ENCODE measurements at places on chromosomes 5 and 9.

DNA sequence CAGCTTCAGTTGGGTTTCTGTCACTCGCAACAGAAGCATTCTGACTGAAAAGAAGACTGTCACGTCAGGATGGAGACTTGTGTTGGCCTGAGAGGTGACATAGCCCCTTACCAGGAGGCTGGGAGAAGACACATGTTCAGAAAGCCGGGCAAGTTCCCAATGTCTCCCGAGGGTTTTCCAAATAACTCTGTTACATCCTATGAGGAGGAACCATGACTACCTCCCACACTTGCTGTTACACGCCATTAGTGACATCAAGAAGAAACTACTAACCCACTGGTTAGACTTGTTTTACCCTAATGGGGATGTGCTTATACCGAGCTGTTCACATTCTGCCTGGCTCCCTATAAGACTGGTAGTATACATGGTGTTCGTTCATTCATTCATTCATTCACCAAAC is 33.3 kb downstream of the SH3PXD2B start:
- DNase-seq, result no peak

DNA sequence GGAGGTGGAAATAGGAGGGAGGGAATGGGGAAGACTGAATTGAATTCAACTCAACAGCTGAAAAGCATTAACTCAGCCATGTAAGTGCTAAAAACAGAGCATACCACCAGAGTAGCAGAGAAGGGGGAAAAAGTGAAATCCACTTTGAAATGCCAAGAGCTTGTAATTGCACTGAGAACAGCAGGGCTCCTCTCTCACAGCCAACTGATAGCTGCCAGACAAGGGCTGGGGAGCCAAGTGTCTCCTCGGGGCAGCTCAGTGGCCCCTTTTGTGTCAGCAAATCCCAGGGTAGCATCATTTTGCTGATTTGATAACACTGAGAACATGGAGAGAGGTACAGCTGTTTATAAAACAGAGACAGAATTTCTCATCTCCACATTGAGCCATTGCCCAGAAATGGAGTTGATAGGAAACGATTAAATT is 182.5 kb downstream of the FRMD3 start:
- DNase-seq, result no peak

DNA sequence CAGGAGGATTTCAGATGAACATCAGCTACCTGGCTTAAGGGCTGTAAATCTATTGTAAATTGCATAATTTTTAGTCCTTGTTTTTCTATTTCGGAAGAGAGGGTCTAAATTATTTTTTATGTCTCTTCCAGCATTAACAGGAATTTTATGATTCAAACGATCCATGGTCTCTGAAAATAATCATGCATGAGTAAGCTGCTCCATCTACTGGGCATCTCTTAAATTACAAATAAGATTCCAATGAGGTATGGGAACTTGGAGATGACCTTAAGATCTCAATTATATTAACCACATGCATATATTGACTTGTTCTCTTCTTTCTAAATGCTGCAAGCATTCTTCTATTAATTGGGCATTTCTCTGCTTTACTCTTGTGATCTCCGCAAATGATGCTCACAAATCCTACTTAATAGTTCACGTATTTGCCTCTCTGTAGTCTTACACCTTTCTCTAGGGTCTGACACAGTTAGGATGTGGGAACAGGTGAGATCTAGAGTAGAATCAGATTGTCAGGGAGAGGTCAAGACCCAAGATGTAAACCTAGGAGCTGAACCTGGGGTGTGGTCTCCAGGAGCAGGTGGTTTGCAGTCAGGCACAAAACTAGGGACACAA is 86.9 kb downstream of the NUDT12 start:
- DNase-seq, result no peak

- DNase-seq, result no peak
Measured at GRCh38 chr5:110099572-110099971, 409.8 kb downstream of the MAN2A1 start.

DNA sequence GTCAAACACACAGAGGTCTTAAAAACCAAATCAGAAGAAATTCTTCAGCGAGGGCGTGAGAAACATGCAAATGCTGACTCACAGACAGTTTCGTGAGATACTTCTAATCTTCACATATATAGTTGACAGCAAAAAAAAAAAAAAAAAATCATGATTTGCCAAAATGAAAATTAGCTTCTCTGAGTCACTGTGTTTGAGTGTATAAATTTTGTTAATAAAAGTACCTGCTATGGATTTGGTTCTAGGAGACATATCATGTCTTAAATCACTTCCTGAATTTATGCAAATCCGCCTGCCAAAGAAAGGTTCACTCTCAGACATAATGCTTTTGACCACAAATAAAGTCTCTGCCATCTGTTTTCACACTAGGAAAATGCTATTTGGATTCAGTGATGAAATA is 114.3 kb downstream of the SLC1A3 start:
- no peak for DNase-seq

DNA sequence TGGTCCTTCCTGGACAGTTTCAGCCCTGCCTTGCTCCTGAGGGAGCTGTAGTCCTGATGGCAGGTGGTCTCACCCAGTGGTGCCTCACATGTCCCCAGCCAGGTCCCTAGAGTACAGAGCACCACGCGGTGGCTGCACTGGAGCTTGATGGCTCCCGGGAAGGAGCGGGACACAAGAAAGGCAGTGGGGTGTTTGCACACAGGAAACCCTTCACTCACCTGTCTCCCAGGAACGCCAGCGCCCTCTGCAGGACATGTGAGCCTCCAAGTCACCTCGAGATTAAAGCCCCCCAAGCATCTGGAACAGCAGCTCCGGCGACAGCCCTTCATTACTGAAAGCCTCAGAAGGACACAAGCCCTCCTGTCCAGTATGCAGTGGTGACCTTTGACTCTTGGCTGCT is 19.9 kb upstream of the TMEM250 start:
- DNase-seq, result no peak

- DNase-seq, result no peak
Measured at GRCh38 chr9:419571-420171, 205.0 kb downstream of the DOCK8 start.

- DNase-seq, result no peak
Measured at GRCh38 chr9:2634818-2635217, 13.2 kb downstream of the VLDLR start.

GRCh38 chr5:113142186-113142585 is 165.6 kb downstream of the DCP2 start:
- DNase-seq, result no peak

DNA sequence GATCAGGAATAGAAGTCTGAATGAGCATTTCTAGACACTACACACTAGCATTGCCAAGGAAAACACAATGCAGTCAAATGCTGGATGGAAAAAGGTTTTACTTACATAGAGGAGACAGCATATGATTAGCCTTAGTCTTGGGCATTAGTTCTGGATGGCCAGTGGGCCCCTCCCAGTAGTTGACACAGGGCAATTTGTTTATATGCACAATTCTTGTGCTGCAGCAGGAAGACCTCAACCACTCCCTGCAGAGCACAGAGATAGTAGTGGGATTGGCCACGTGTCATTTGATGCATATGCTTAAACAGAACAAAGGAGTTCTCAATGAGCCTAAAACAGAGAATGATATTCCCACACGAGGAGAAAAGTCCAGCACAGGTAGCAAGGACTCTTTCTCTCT is 1496.2 kb upstream of the CDH6 start:
- no peak for DNase-seq
